ENCODE measurements at places on chromosomes 7 and 10.

DNA sequence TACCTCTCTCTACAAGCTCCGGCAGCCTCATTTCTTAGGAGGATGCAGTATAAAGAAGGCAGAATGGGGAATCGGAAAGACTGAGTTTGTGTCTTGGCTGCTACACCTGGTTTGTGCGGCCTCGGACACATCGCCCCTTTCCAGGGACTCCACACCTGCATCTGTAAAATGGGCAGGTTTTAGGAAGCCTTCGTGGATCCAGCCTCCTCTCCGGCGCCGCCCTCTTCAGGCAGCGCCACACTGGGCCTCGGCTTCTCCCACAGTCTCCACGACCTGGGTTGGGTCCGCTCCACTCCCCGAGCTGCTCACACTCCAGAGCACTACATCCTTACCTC is 341 bp downstream of the GOT1 start:
- DNase-seq, result no peak

DNA sequence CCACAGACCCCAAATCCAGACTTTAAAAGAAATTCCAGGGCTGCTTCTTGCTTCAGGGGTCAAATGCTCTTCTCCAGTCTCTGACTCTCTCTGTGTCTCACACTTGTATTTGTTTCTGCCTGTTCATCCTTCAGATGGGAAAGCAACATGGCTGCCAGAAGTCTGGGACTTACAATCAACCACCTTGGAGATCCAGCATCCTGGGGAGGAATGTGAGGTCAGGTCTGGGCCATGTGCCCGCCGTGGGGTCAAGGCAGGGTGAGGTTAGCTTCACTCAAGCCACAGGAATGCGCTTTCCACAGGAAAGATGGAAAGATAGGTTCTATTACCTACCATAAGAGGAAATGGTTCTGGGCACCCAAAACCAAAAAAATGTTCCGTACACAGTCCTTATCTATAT is 34.3 kb upstream of the NPVF start:
- DNase-seq, result no peak

DNA sequence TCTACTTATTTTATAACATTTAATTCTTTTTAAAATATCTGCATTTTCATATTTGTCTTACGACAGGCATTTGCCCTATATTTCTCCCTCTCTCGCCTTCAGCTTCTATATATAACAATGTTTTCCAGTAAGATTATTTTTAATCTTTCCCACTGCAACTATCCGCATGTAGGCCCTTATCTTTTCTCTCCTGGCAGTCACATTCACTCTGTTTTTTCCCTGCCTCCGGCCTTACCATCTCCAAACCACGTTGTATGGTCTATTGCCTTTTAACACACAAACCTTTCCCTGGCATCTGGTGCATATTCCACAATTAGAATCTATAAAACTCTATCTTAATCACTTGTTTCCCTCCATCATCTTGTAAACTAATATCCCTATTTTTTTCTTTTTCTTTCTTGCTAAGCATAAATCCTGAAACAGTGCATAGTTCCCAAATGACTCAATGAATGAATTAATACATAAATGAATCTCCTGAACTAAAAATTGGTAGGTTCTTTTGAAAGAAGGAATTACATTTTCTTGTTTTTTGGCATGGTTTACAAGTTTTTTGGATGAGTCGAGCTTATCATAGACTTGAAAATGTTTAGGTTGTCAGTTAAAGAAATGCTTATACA is 173.2 kb downstream of the SEMA3A start:
- no peak for DNase-seq

DNA sequence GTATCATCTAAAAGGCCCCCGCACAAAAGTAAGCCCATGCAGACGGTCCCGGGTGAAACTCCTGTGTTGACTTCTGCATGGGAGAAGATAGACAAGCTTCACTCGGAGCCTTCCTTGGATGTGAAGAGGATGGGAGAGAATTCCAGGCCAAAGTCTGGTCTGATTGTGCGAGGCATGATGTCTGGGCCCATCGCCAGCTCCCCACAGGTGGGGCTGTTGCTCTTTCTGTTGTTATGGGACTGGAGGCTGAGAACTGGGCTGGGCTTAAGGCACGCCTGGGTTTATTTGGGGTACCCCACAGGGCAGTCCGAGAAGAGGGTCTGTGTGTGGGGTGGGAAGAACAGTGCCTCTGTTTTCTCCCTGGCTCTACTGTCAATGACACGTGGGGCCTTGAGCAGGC is 14.6 kb downstream of the MINDY4 start:
- no peak for DNase-seq

DNA sequence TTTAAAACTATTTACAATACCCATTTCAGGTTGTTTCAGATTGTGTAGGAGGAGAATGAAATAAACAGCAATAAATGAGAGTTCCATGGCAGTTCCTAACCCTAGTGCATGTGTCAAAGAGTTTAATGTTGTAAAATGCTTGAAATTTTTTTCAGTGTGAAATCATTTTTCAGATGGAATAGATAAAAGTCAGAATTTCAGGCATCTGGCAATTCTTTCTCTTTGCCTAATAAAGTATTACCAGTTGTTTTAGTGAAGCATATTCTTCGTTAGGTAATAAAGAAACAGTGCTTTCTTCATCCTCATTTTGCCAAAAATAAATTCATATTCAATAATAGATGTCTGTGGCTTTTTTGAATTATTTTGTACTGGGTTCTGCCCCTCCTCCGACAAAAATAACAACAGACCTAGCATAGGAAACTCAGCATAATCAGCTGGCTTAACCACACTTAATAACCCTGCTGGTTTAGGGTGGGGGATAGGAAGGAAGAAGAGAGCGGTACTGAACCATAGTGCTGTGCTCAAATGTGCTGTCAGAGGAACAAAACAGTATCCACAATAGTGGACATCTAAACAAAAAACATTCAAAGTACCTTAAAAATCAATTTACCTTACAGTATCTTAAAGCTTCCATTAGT is 39.1 kb downstream of the MINDY3 start:
- no peak for DNase-seq

GRCh38 chr10:73799899-73800559 is 11.4 kb downstream of the NDST2 start:
- no peak for DNase-seq

GRCh38 chr10:102657984-102658724 is 13.9 kb downstream of the TRIM8 start:
- DNase-seq, result no peak

DNA sequence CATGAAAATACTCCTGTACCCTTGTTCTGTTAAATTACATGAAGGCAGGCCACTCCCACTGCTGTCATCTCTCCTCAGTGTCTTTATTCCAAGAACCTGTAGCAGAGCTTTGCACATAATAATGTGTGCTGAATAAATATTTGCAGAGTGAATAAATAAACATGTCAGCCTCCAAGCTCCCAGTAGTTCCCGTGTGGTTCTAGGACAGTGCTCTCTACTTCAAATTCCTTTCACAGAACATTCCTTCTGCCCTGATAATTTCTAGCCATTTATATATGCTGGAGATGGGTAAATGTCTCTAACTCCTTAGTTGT is 20.3 kb upstream of the HYAL4 start:
- no peak for DNase-seq

- no peak for DNase-seq
Observed at GRCh38 chr7:115038158-115038557, 116.3 kb downstream of the MDFIC start.

DNA sequence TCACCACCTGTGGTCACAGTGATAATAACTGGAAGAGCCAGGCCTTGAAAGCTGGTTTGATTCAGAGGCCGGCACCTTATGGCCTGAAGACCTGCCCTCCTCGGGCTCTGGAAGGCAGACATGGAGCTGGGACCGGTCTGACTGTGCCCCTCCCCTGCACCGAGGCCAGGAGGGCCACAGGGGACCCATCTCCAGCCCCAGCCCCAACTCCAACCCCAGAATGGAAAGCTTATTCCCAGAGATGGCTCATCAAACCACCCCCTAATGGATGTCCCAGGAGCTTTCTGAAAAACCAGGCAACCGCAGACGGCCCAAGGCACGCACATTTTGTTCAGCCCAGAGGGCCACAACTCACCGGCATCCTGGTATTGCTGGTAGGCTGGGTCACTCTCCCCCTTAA is 16.8 kb downstream of the PDIA4 start:
- no peak for DNase-seq

DNA sequence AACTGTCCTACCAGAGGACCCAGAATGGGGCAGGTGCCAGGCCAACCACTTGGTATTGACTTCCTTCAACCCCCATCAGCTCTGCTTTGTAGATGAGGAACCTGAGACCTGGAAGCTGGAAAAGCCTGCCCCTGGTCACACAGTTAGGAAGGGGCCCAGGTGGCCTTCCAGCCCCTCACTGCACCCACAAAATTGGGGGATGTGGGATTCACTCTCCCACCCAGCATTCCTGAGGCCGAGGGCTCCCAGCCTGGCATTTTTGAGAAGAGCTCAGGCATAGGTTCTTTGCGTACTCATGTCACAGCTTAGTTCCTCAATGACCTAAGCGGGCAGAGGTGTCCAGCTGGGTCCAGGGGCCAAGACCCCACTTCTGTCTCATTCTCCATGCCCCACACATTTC is 46.1 kb downstream of the EBF3 start:
- DNase-seq, result no peak

DNA sequence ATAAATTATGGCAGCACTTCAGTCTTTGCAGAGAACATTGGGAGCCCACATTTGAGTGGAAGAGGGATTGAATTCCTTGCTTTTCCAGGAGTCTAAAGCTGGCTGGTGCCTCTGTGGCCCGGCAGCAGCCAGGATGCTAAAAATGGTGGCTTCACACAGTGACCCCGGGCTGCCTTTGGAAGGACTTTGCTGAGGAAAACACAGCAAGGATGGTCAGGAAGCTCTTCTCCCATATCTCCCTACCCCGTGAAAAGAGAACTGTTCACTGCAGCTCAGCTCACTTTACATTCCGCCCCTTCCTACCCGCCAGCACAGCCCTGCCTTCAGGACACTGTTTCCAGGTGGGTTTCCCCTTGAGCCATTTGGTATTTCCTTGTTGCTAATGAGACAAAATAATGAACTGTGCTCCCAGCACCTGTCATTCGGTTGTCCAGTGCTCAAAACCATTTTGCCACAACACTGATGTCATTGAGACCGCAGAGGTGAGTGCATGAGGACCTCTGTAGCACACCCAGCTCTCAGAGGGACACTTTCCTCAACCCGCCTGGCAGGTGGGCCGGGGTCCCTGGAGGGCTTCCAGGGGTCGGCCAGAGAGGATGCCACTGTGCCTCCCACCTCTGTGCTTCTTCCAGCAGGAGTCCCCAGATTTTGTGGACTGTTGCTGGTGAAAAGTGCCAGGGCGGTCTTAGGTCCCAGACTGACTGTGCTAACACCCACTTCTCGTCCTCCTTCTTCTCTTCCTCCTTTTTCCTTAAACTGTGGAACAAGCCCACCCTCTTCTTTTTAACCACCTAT is 255.7 kb upstream of the PPP2R2D start:
- DNase-seq, result no peak

GRCh38 chr10:106740071-106740470 is 424.4 kb downstream of the SORCS1 start:
- no peak for DNase-seq

DNA sequence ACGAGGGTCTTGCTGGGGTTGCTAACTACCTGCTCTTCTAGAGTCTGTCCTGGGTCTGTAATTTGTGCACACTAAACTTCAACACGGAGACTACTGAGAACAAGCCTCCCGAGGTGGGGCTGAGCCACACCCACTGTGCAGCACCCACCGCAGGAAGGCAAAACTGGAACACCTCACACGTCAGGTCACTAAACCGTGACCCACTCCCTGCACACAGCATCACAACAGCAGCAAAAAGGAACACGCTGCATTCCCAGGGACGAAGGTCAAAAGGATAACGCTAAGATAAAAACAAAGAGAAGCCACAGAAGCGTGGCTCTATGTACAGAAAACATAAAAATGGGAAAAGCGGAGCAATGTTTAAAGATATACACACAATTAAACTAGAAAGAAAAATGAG is 170.1 kb downstream of the MAD1L1 start:
- DNase-seq, result no peak

DNA sequence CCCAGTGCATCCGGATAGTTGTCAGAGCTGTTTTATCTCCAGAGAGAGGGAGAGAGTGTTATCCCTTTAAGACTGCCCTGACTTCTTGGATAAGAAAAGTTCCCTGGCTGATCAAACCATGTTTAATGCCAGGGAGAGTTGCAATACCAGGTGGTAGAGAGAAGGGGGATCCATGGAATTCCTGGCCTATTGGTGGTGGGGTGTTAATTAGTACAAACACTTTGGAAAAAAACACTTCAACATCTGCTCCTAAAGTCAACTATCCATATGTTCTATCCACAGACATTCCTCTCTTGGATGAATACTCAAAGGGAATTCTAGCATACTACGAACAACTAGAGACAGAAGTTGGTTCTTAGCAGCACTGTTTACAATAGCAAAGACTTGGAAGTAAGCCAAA is 307.2 kb downstream of the TCERG1L start:
- DNase-seq, result no peak

GRCh38 chr10:71812913-71813590 is 38.0 kb downstream of the PSAP start:
- DNase-seq, result no peak

GRCh38 chr10:79237454-79238157 is 109.7 kb upstream of the PPIF start:
- no peak for DNase-seq

DNA sequence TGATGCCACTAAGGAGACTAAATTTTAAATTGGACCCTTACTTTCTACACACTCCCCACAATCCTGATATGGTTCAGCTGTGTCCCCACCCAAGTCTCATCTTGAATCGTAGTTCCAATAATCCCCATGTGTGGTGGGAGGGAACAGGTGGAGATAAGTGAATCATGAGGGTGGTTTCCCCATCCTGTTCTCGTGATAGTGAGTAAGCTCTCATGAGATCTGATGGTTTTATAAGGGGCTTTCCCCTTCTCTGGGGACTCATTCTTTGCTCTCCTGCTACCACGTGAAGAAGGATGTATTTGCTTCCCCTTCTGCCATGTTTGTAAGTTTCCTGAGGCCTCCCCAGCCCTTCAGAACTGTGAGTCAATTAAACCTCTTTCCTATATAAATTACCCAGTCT is 18.4 kb upstream of the BET1 start:
- DNase-seq, result no peak

GRCh38 chr10:35938160-35938559 is 296.1 kb upstream of the FZD8 start:
- no peak for DNase-seq

DNA sequence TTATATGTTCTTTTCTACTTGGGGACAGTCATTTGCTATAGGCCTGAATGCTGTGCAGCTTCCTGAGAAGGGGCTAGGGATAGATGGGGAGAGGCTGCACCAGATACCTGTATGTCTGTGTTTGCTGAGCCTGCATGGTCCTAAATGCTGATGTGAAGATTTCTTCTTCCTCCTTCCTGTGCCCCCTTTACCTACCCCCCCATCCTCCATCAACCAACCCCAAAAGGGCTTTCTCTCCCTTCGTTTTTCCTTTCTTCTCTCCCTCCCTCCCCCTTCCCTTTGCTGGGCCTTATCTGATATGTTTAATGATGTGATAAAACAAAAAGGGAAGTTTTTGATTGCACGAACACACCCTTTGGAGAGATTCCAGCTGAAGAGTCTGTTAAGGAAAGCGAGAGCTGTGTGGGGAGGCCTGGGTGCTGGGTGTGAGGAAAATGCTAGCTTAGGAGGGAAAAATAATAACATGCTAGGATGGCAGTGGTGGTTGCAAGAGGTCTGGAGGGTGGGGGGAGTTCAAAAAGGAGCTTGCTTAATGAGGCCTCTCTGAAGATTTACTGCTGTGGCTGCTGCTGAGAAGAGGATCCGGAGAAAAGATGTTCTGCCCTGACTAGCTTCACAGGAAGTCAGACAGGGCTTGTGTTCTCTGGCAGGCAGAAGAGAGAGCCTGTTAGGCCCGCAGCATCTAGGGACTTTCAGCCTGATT is 101.8 kb downstream of the SAMD9 start:
- no peak for DNase-seq

Data from CD4-positive, alpha-beta T cell treated with Interleukin-15 for 1 hour (primary cell).